ENCODE measurements at places on chromosomes 7 and 10.

DNA sequence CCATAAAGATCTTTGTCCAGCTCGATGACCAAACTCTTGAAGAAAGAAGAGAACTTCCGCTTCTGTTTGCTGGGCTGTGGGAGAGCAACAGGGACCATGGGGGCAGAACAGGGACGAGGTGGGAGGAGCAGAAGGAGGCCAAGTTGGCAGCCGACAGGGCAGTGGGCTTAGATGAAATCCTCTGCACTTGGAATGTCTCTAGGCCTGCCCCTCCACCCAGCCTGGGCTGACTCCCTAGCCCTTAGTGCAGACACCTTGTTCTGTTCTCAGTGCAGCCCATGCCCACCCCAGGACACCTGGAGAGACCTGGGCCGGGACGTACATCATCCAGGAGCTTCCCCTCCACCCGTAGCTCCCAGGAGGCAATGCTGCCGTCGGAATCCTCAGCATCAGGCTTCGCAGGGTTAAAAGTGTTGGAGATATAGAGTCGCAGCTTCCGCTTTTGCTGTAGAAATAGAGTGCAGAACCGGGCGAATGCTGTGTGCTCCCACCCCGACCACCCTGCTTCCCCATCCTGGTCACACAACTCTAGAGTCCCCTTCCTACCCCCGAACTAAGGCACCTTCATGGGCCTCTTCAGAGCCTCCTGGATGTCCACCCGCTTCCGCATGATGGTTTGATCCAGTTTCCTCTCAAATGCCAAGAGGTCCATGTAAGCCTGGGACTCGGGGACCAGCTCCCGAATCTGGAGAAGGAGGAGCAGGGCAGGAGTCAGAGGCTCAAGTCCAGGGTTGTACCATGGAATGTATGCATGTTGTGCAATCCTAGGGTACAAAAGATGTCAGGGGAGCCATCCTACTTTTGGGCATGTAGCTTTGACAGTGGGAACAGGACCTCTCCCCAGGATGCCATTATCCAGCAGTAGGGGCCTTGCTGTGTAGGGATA, 6.1 kb downstream of the SMARCD3 start:
- no peak for DNase-seq

- DNase-seq, result no peak
These were observed 12.0 kb upstream of the PRKCQ start for GRCh38 chr10:6592080-6592479.

DNA sequence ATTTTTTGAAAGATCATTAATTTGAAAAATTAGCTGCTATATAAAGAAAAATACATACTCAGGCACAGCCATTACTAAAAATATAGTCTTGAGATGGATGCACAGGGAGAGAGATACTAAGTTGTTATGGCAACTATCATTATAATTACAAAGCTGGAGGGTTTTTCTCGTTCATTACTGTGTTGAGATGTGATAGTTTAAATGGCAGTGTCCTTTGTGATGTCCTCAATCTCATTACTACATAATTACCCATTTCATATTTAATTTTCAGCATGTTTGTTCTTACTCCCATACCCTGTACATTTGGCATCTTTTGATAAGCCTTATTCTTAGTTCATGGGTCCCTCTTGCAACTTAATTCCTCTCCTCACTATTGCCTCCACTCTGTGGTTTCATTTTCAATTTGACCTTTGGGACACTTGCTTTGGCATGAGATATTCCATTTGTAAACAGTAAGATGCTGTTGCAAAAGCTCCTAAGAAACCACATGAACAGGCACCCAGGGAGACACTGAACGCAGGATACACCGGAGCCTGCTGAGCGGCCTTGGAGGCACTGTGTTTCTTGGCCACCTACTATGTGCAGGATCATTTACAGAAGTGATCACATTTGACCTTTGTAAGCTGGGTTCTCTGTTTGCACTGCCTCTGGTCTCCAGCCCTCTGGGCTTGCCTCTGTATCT, 4.8 kb upstream of the CPXM2 start:
- no peak for DNase-seq

- DNase-seq, result no peak
These were observed 513.6 kb downstream of the ATRNL1 start for GRCh38 chr10:115606741-115607140.

DNA sequence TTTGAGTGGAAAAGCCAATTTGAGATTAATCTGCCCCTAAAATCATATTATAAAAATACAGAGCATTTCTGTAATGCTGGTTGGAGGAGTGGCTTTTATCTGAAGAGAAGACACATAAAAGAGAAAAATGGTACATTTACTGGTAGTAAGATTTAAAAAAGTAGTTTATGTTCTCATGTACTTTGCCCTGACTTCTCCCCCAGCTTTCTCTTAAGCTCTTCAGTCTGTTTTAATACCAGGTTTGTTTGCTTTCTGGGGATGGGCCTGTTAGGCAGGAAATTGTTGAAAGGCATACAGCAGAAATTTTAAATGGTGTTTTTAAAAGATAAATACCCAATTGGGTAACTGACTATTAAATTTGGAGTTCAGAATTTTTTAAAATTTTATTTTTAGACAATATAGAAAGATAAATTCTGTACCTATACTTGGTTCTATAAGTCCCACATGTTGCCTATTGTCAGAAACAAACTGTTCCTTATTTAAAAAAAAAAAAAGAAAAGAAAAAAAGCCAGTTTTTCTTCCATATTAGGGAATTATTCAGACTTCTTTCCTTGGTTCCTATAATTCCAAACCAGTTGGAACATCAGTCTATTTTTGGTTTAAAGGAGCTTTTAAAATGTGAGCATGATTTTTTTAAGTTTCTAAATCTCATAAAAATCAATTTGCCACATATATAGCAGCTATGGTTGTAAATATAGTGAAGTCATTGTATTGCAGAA, 136.6 kb downstream of the ARID5B start:
- no peak for DNase-seq

DNA sequence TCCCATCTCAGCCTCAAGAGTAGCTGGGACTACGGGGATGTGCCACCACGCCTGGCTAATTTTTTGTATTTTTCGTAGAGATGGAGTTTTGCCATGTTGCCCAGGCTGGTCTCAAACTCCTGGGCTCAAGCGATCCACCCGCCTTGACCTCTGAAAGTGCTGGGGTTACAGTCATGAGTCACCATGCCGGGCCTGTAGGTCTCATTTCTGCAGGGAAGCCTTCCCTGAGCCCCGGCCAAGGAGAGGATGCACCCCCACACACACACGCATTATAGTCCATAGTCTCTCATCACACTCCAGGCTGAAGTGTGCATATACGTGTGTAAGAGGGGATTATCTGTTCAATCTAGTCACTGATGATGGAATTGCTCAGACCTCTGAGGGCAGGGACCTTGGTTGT, 29.3 kb downstream of the KCNMA1 start:
- peak; percentile 31 for DNase-seq

DNA sequence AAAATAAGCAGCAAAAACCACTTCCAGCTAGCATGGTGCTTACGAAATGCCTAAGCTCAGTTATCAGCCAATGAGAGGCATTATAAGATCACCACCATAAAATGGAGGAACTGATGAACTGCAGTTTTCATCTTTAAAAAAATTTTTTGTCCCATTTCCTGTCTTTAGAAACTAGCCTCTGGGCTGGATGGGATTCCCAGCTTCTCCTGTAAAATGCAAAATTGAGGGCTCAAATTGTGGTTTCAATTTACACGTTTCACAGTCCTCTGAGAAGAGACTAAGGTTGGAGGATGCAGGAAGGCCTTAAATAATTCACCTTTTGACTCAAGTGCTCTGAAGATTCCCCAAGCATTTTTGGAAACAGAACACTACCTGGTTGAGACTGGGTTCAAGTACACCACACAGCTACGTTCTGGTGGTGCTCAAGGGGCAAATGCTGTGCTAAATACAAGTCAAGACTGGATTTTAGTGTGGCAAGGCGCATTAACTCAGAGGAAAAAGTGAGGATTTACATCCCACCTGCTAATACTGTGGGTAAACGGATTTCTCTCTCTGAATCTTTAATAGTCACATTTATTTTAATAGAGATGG, 951 bp downstream of the ZNF25 start:
- DNase-seq, result peak; percentile 22

GRCh38 chr10:109958059-109958458, 34.7 kb upstream of the XPNPEP1 start:
- DNase-seq, result no peak

GRCh38 chr7:92808006-92808405, 28.4 kb downstream of the CDK6 start:
- peak; percentile 65 for DNase-seq

- no peak for DNase-seq
These were observed 38.4 kb downstream of the SLK start for GRCh38 chr10:104005172-104005863.

- no peak for DNase-seq
These were observed 479.4 kb downstream of the ARL4A start for GRCh38 chr7:13166801-13167200.

Measured in iris pigment epithelial cell (primary cell).